Mesothelial cell of epicardium (in vitro differentiated cells): ENCODE measurements at places on chromosomes 12 and 14.

- no peak for DNase-seq
Observed at GRCh38 chr12:31362759-31363415, 36.9 kb upstream of the SINHCAF start.

GRCh38 chr12:68591734-68592418 lies 18.8 kb upstream of the RAP1B start:
- DNase-seq: no peak

GRCh38 chr14:39704594-39704993 lies 272.4 kb upstream of the FBXO33 start:
- no peak for DNase-seq

- DNase-seq: no peak
Observed at GRCh38 chr12:78261901-78262300, 431.2 kb downstream of the NAV3 start.

DNA sequence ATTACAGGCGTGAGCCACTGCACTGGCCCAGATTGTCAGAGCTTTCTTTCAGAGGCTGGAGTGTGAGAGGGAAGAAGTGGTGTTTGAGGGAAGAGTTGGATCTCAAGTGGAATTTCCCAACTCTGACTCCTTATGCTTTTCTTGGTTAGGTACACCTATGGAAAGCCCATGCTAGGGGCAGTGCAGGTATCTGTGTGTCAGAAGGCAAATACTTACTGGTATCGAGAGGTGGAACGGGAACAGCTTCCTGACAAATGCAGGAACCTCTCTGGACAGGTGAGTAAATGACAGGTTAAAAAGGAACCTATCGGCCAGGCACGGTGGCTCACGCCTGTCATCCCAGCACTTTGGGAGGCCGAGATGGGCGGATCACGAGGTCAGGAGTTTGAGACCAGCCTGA lies 14.9 kb downstream of the A2ML1 start:
- no peak for DNase-seq

DNA sequence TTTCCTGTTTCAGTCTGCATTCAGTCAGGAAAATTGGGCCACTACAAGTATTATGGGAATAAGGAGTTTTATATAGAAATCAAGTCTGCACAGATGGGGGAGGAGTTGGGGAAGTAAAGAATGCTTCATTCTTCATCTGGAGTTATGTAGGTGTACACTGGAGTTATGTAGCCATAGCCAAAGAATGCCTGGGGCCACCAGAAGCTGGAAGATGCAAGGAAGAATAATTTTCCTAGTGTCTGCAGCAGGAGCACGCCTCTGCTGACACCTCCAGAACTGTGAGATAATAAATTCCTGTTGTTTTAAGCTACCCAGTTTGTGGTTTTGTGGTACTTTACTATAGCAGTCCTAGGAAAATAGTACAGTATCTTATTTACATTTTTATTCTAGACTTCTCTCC lies 333.4 kb downstream of the NELL2 start:
- DNase-seq: no peak

GRCh38 chr12:53045696-53046045 lies 4.2 kb upstream of the TNS2 start:
- DNase-seq: no peak

GRCh38 chr12:40325349-40325960 lies 100.7 kb downstream of the LRRK2 start:
- no peak for DNase-seq

DNA sequence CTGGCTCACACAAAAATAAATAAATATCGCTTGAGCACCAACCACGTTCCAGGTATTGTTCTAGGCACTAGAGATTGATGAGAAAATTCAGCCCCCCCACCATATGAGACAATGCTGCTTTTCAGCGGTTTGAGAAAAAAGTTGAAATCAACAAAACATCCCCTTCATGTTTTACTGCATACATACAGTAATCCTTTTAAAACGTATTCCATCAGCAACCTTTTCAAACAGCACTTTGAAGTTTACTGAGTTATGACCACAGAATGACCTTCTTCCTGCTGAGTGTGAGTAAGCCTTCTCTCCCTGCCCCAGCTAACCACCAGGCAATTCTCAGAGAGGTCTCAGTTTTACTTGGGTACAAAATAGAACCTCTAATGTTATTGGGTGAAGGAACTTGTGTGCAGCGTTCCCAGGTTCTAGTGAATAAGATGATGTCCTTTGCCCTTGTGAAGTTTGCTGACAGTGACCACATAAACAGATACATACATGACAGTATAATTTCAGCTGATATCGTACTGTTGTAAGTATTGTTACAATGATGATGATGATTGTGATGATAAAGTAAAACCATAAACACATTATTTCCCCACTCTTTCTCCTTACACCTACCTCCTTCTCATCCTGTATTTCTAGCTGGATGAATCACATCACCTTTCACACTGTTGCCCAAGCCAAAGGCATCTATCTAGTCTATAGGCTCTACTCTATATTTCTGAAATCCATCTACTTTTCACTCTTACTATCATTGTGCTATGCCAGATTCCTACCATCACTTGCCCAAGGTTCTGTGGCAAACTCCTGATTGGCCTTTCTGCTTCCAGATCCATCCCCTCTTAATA lies 124.4 kb upstream of the KRR1 start:
- no peak for DNase-seq

DNA sequence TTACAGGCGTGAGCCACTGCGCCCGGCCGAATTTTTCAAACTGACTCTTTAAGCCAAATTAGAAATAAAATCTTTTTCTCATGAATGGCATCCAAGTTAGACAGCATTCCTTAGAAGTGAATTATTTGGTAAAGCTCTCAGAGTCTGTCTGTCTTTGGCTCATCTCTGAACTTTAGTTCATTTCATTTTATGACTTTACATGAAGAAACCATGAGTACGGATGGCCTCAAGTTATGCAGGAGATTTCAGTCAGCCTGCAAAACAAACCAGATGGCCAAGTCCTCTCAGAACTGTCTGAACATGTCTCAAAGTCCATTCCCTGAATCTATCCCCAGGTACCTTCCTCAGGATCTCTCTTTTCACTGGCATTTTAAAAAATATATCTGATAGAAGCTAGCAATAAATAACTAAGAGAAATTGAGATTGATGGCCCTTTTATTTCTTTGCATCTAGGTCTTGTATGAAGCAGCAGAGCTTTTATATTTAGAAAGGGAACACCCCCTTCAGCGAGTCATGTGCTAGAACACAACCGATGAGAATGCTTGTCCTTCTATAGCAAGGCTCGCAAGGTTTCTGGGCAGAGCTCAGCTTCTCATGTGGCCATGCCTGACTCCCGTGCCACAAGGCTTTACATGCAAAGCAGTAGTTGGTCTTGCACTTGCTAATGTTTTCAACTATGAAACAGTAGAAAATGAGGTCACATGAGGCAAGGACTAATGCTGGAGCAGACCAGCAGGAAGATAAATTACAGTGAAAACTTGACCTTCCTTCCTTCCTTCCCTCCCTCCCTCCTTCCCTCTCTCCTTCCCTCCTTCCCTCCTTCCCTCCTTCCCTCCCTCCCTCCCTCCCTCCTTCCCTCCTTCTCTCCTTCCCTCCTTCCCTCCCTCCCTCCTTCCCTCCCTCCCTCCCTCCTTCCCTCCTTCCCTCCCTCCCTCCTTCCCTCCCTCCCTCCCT lies 125.0 kb downstream of the AKAP6 start:
- no peak for DNase-seq

DNA sequence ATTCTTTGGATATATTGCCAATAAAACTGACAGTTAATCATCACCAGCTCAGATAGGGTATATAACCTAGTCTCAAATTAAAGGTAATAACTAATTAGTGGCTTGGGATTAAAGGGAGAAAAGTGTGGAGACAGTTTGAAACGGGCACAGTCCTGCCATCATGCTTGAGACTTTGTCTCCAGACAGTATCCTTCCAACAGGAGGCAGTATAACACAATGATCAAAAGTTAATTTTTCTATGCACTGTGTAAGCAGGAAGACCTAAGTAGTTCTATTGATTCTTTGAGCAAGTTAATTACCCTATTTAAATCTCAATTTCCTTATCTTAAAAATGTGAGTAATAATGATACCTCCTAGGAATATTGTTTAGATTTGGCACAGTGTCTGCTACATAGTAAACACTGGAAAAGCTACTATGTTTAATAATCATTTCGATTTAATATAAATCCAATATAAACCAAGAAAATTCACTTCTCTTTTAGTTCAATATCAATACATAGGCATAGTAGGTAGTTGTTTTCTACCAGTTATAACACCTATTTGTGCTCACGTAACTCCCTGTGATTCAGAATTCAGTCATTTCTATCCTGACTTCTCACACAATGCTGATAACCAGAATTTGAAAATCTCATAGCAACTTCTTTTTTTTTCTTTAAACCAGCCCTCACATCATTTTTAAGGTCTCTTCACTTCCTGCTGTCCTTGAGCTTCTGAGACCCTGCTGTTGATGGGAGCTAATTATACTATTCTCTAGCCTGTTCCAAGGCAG lies 53.7 kb downstream of the GALNT4 start:
- no peak for DNase-seq

DNA sequence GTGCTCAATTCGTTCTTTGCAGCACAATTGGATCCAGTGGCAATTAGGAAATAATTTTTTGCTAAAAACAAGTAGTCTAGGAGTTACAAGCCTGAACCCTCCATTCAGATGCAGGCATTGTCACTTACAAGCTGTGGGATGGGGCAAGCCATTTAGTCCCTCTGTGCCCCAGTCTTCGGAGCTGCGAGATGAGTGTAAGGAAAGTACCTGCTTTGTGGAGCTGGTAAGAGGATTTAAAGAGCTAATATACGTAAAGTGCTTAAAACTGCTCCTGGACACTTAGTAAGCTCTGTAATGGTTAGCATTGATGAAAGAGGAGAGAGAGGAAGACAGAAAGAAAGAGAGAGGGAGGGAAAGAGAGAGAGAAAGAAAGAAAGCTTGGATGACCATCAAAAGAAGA lies 112.5 kb downstream of the LGMN start:
- no peak for DNase-seq

DNA sequence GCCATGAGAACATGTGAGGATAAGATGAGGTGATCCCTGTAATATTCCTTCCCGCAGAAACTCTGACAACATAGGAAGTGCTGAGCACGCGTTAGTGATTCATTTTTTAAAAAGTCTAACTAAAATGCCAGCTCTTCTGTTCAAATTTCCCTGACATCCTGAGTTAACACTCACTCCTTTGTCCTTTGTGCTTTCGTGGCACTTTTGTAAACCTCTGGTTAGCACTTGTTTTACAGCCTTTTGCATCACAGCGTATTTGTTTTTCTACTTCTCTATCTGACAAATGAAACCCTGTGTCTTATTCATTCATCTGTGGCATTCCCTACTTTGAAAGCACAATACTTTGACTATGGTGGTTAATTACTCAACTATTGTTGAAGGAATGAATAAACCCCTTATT lies 313.6 kb downstream of the NUAK1 start:
- no peak for DNase-seq

DNA sequence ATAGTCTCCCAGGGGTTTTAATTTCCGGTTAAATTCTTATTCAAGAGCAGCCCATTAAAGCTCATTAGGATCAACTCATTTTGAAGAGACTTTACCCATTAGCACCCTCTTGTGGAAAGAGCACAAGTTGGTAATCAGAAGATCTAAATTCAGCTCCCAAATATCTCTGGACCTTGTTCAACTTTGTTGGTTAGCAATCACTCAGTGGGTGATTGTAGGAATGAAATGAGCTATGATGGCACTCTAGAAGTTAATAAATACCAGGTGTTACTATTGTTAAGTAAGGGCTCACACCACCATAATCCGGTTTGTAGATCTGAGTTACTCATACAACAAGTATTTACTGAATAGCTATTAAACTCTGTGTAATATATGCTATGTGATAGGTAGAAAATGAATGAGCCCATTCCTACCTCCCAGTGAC lies 42.9 kb downstream of the TRIP11 start:
- no peak for DNase-seq

GRCh38 chr12:65195387-65196055 lies 26.1 kb downstream of the LEMD3 start:
- no peak for DNase-seq

GRCh38 chr14:94439453-94440057 lies 13.0 kb downstream of the SERPINA11 start:
- DNase-seq: no peak

- no peak for DNase-seq
Observed at GRCh38 chr12:93126069-93126474, 197.0 kb upstream of the EEA1 start.

DNA sequence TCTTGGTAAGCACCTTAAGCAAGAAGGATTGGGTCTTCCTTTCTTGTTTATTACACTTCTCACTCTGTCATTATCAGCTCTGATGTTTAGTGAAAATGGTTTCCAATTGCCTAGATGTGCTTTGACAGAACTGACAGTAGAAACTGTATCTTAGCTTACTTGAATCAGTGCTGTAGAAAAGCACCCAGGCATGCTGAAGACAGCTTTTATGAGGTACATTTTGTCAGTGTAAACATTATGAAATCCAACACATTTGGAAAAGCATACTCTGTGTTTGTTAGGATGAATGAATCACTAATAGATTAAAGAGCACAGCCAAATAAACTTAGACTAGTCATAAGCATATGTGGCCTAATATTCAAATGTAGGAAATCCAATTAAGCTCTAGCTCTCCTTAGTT lies 290.2 kb upstream of the NPAS3 start:
- no peak for DNase-seq

DNA sequence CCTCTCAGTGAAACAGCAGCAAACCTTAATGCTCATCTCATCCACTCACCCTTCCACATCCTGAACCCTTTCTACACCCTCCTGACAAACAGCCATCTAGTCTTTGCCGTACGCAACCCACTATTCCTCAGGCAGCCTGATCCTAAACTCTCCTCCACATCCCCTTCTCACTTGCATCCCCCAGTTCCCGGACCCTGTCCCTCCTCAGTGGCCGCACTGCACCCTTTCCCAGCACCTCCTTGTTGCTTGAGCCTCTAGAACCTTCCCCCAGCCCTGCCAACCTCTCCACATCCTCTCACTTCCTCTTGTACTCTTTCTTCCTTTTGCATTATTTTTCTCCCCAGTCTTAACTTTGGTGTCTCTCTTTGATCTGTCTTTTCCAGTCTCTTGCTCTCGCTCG lies 42.9 kb downstream of the IQSEC3 start:
- DNase-seq: no peak

- no peak for DNase-seq
Observed at GRCh38 chr12:12909995-12910420, 18.6 kb downstream of the GPRC5A start.

- DNase-seq: no peak
Observed at GRCh38 chr14:37894463-37894862, 299.0 kb downstream of the TTC6 start.

DNA sequence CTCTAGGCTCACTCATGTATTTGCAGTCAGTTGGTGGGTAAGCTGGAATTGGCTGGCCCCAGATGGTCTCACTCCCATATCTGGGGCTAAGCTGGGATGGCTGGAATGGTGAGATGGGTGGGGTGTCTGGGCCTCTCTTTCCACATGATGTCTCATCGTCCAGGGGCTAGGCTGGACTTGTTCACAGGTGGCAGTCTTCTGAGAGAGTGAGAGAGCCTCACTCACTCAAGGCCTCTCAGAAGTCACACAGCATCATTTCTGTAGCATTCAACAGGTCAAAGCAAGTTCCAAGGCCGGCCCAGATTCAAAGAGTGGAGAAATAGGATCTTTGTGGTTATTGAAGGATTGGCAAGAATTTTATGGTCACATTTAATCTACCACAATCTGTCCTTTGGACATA lies 102.7 kb downstream of the UNC79 start:
- DNase-seq: no peak

GRCh38 chr12:5260591-5261086 lies 171.3 kb upstream of the NTF3 start:
- no peak for DNase-seq

GRCh38 chr14:73786636-73787485 lies 64.8 kb upstream of the PTGR2 start:
- peak; percentile 67 for DNase-seq

- DNase-seq: no peak
Observed at GRCh38 chr12:507391-507796, 47.7 kb downstream of the B4GALNT3 start.
